Fibroblast of lung (primary cell): ENCODE measurements at places on chromosomes 4 and X. TPM values are rescaled to one million over a fixed set of nuclear protein-coding genes. Genes with fewer than 3 reads are reported as not detected.

The TTC29 gene
- not detected in 2 replicates for total RNA-seq

DNA sequence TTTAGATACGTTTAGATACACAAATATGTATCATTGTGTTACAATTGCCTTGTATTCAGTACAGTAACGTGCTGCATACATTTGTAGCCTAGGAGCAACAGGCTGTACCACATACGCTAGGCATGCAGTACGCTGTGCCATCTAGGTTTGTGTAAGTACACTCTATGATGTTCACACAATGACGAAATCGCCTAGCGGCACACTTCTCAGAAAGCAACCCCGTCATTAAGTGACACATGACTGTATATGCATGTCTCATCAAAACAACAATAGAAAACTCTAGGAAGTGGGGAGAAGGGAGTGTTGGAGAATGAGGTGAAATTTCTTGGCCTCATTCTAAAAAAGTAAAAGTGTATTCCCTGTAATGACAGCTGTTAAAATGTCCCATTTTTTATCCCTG lies 32.7 kb downstream of the CCDC149 start:
- no peak for DNase-seq

- DNase-seq, result no peak
These were observed 212.2 kb upstream of the GPRIN3 start for GRCh38 chr4:89519771-89520320.

The PDGFRA gene
- total RNA-seq, result 350 and 363 TPM in 2 replicates

DNA sequence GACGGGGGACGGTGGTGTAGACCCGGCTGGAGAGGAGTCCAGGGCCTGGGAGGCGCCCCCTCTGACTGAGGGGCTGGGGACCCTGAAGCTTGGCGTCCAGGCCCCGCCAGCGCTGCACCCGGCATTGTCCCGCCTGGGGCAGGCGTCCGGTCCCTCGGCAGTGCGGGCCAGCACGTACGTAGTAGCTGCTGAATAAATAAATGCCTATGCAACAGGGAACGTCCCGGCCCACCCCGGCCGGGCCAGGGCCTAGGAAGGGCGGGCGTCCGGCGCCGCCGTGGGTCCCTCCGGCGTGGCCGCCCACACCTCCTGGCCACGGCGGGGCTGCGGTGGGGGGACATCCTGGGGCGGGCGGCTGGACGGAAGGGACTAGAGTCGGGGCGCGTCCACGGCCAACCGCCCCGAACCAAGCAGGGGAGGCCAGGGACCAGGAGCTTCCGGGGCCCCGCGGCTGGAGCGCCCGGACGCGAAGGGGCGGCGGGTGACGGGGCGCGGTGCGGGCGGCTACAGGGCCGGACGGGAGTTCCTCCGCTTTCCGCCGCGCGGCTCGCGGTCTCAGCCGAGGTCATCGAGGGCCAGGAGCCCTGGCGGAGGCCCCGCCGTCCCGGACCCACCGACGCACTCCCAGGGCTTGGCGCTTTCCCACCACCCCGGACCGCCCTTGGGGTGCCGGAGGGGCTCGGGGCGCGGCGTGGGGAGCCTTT lies 886 bp upstream of the WWC2 start:
- DNase-seq, result peak; percentile 56

The TMEM47 gene
- 62.4 and 128 TPM in 2 replicates for total RNA-seq

The RELL1 gene
- 65.0 and 71.0 TPM in 2 replicates for total RNA-seq
